ENCODE measurements at places on chromosomes 4 and X.

DNA sequence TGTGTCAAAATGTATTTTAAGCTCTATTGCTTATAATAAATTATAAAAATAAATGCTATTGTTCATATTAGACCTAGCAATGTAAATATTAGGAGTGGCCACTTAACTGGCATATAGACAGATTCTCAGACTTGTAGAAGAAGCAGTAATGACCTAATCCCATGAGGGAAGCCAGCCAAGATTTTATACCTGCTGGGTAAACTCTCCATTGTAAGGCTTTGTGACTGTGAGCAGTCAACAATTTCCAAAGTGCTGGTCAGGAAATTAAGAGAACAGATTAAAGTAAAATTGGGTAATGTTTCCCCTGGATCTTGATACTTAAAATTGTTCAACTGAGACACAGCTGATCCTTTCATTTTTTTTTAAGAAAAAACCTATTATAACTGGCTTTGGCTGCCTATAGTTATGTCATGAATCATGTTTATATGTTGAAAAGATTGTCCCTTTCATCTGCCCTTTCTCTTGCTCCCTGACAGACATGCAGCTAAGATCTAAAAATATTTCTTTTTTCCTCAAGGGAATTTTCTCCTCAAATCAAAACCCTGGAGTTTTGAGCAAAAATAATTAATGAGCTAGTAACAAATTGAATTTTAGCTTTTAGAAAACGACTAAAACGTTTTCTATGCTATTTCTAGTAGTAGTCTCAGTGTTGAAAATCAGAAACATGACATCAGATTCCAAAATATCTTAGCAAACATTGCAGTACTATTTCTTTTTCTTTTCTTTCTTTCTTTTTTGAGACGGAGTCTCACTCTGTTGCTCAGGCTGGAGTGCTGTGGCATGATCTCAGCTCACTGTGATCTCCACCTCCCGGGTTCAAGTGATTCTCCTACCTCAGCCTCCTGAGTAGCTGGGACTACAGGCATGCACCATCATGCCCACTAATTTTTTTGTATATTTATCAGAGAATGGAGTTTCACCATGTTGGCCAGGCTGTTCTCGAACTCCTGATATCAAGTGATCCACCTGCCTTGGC is 77.9 kb downstream of the ADGRL3 start:
- DNase-seq, result no peak

DNA sequence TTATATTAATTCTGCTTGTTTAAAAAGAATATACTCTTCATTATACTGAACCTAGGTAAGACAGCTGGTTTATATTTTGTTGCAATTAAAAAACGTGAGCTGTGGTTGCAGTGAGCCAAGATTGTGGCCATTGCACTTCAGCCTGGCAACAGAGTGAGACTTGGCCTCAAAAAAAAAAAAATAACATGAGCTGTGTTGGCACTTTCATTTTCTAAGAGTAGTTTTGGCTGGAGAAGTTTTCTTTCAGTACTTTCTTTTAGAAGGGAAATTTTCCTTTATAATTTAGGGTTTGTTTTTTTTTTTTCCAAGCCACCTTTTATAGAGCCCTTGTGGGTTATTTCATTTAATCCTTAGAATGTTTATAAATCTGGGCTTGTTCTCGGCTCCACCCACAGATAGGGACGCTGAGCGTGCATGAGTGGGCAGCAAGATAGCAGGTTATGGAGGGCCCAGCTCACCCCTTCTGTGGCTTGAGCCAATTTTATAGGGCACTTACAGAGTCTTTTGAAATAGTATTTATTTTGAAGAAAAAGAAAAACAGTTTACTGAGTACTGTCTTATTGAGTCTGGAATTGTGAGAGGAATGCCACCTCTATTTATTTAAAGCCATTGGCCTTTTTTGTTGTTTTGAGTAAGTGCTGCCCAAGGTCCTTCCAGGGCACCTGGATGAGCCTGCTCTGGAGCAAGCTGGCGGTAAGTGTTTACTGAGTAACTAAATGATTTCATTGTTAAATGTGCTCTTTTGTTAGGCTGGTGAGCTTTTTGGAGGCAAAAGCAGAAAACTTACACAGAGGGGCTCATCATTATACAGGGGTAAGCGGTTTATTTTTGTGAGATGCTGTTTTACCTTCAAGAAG is 60.9 kb downstream of the HTT start:
- DNase-seq, result no peak

DNA sequence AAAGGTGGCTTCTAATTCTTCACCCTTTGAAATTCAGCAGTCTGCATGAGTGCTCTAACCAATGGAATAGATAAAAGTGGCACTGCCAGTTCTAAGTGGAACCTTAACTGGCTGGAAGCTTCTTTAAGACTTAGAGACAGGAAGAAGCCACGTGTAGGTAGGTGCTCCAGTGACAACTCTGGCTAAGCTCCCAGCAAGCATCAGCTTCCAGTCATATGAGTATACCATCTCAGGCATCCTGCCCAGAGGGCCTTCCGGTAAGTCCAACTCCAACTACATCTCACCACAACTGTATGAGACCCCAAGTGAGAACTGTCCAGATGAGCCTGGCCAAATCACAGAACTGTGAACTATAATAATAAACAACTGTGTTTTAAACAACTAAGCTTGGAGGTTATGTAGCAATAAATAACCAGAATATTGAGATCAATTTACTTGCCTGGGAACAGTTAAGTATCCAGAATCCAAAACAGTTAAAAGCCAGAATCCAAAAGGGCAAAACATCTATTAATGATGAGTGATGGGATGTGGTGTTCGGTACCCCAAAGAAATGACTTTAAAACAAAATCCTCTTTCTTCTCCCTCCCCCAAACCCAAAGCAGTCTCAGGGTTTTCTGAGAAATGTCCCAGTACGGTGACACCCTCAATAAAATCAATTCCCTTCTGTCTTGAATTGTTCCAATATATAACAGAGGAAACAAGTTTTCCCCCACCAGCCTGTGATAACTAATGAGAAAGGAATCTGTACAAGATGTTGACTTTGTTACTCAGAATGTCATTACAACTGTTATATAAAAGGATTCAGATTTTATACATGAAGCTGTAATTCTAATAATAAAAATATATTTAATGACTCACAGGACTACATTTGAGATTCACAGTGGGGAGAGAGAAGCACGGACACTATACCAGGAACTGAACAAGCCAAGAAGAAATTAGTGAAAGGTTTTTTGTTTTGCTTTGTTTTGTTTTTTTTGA is 4.2 kb downstream of the TSPAN5 start:
- no peak for DNase-seq

GRCh38 chr4:19557161-19557560 is 694.5 kb upstream of the SLIT2 start:
- no peak for DNase-seq

- DNase-seq, result no peak
These were observed 1.5 kb upstream of the IRAK1 start for GRCh38 chrX:154021131-154021611.

DNA sequence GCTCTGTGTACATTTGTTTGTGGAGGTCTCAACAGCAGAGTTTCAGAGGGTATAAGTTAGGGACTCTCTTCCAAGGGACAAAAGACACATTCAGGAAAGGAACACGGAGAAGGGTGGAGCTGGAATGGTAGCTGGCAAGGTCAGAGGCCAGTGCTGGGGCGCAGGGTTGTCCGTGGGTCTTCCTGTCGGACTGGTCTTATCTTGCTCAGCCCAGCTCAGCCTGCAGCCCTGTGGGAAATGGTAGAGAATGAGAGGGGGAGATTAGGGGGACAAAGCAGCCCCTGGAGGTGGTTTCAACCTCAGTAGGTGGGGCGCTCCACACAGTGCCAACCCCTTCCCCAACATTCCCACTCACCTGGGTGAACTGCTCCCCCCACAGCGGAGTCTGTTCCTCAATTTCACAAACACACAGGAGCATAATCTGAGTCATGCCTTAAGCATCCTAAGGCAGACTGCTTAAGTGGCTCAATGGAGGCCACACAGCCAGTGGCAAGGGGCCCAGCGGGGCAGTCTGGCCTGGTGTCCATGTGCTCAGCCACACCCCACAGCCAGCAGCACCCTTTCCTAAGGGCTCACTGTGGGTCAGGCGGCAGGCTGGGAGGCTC is 6.9 kb upstream of the HDAC6 start:
- DNase-seq, result no peak

GRCh38 chr4:68401231-68401630 is 46.0 kb upstream of the TMPRSS11E start:
- no peak for DNase-seq

DNA sequence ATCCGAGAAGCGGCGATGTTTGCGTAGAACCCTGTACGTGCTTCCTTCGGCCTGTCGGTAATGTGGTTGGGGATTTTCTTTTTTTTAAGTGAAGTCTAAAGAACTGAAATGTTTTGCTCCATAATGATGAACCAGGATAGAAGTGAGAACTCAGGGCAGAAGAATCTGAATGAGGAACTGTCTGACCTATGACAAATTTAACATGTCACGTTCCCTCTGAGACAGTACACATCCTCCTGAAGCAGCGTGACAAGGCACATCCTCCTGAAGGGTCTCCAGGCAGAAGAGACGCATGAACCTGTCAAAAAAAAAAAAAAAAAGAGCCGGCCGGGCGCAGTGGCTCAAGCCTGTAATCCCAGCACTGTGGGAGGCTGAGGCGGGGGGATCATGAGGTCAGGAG is 6.2 kb downstream of the CSF2RA start:
- no peak for DNase-seq

DNA sequence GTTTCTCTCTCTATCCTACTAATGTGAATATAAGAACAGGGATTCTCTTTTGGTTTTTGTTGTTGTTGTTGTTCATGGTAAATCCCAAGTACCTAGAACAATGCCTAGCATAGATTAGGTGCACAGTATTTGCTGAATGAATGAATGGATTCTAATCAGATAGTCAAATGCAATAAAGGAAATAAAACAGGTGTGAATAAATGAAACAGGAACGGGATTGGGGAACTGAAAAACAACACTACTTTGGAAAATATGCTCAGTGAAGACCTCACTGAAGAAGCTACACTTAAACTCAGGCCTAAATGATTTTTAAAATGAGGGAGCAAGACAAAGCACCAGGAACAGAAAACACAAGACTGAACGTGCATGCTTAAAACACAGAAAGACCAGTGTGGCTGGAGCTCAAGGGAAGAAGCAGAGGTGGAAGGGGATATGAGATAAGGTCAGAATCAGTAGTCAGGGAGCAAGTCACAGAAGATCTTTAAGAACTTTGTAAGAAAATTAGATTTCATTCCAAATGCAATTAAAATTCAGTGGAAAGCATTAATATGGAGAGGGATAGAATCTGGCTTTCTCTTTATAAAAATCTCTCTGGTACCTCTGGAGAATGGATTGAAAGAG is 144.7 kb downstream of the ZAR1 start:
- no peak for DNase-seq

DNA sequence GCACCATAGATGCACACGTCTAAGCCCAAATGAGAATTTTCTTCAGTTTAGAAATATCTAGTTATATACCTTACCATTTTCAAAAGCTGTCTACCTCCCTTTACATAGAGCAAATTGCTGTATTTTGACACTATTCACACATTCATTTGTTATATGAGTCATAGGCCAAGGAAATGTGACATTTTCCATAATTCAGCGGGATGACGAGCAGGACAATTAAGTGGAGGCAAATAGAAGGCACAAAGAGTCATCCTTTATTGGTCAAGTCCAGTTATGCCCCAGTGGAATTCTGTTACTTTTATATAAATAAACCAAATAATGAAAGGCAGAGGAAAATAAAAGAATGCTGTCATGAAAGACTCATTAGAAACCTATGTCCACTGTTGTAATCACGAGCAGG is 27.9 kb downstream of the FGF13 start:
- DNase-seq, result no peak

DNA sequence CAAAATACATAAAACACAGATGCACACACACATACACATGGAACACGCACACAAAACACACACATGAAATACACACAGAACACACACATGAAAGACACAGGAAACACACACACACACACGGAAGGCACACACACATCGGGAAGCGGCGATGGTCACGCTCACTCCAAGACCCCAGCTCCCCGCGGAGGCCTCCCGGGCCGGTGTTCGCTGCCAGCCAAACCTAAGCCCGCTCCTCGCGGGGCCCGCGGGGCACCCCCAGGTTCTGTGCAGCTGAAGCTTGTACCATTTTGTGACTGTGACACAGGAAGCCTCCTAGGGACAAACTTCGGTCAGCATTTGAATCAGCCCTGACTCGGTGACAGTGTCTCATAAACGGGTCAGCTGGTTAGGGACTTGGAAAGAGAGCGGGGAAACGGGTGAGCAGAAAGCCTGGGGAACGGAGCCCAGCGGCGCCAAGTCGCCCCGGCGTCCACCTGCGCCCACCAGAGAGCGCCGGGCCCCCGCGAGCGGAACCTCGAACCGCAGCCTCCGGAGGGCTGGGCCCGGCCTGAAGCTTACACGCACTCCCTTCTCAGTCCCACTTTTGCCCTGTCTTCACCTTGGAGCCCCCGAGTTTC is 32.1 kb downstream of the F11 start:
- DNase-seq, result no peak

DNA sequence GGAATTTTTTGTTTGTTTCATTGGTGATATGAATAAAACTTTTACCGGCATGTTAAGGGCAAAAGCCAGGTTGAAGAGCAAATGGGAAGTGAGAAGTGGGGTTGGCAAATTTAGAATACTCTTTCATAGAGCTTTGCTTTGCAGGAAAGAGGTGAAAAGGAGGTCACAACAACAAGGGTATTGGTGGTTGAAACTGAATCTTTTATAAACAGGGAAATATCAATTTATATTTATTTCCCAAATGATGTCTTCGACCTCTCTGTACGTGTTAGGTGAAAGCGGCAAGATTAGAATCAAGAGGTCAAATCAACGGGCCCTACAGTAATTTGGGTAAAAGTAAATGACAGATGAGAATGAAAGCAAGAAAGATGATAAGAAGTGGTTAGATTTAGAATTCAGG is 3.4 kb downstream of the SMR3A start:
- DNase-seq, result no peak

DNA sequence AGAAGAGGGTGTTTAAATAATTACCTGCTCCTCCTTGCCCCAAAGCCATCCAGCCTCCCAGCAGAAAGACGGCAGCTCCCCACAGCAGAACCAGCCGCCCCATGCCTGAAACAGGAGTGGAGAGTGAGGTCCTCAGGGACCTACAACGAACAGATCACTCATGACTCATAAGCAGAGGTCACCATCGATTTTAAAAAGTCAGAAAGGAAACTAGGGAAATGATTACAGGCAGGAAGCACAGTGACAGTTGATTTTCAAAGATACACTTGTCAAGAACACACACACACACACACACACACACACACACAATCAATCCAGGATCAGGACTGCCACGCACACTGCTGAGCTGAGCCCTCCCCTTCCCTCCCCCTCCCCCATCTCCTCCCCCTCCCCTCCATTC is at the start of gene CRLF2:
Gene CRLF2, minus strand, starts transcription at position 118 of the 400 bp plus-strand sequence. Its CDS starts 15 bp downstream, at position 103.
- DNase-seq, result no peak

DNA sequence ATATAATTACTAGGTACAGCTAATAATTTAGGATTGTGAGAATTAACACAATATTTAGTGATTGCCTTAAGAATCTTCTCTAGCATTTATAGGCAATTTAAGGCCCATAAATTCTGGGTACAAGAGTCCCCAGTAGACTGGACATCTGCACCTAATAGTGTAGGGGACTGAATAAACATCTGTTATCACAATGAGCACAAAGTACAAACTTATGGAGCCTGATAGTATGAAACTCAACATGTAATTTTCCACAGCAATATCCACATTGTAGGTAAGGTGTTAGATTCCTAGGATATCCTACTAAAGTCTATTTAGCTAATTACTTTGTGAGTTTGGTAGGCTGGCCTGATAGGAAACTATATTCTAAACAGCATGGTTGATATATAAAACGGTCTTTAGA is 178.3 kb downstream of the FAM13A start:
- DNase-seq, result no peak

GRCh38 chr4:127284236-127284635 is 348.5 kb upstream of the INTU start:
- DNase-seq, result no peak

GRCh38 chr4:28842271-28842670 is 1877.9 kb upstream of the PCDH7 start:
- no peak for DNase-seq

All from SK-N-DZ (cell line).